CD8-positive, alpha-beta memory T cell (primary cell): ENCODE measurements at places on chromosomes 12 and 14.

- DNase-seq = no peak
These were observed 57.2 kb upstream of the ATP2A2 start for GRCh38 chr12:110223777-110224378.

- DNase-seq = no peak
These were observed 4.4 kb downstream of the BLTP3B start for GRCh38 chr12:100138048-100138802.

DNA sequence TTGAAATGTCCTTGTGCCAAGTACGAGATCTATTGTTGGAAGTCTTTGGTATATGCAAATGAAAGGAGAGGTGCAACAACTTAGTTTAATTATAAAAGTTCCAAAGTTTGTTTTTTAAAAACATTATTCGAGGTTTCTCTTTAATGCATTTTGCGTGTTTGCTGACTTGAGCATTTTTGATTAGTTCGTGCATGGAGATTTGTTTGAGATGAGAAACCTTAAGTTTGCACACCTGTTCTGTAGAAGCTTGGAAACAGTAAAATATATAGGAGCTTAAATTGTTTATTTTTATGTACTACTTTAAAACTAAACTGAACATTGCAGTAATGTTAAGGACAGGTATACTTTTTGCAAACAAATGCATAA lies 2.3 kb downstream of the HSPA2 start:
- DNase-seq = no peak

DNA sequence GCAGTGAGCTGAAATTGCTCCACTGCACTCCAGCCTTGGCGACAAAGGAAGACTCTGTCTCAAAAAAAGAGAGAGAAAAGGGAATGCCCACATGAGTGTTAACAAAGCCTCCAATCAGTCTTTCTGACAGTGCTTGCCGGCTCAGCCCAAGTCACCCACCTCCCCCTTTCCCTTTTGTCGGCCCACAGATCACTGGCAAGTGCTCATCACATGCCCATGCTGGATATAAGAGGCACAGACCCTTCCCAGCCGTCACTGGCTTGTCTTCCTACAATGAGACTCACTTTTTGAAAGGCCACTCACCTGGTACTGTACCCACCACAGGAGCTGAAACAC lies 70.8 kb downstream of the CCDC88C start:
- DNase-seq = peak; percentile 10

DNA sequence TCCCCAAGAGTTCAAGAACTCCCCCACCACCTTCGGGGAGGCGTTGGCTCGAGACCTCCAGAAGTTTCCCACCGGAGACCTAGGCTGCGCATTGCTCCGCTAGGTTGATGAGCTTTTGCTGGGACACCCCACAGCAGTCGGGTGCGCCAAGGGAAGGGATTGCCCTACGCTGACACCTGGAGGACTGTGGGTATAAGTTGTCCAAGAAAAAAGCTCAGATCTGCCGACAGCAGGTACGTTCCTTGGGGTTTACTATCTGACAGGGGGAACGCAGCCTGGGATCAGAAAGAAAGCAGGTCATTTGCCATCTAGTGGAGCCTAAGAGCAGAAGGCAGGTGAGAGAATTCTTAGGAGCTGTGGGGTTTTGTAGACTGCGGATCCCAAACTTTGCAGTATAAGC lies 98.8 kb downstream of the FRMD6 start:
- DNase-seq = no peak

DNA sequence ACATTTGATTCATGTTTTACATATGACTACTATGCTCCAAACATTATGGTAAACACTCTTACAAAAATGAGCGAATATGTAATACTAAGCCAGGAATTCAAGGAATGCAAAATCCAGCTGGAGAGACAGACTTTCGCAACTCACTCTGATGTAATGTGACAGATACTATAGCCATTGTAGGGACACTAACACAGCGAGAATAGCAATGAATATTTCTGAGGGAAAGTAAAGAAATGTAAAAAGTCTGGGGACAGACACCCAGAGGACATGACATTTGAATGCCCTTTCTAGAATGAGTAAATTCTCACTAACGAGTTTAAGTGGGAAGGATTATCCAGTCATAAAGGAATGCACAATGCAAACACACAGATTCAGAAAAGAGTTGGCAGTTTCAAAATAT lies 121.9 kb downstream of the PIK3C2G start:
- no peak for DNase-seq

GRCh38 chr14:91108941-91109611 lies 4.8 kb upstream of the DGLUCY start:
- no peak for DNase-seq

DNA sequence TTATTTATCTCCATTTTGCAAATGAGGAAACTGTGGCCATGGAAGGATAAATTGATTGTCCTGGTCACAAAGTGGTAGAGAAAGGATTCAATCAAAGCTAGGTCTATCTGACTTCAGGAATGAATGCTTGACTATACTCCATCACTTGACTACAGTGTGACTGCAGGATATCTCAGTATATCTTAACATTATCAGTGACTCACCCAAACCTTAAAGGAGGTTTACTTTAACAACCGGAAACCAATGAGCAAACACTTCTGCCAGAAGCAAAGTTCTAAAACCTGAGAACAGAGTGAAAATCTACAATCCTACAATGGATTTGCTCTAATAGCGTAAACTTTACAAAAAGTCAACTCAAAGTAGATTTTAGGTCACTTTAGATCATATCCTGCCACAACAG lies 277.0 kb downstream of the CEP128 start:
- no peak for DNase-seq

GRCh38 chr12:89185181-89185580 lies 167.1 kb downstream of the DUSP6 start:
- no peak for DNase-seq

DNA sequence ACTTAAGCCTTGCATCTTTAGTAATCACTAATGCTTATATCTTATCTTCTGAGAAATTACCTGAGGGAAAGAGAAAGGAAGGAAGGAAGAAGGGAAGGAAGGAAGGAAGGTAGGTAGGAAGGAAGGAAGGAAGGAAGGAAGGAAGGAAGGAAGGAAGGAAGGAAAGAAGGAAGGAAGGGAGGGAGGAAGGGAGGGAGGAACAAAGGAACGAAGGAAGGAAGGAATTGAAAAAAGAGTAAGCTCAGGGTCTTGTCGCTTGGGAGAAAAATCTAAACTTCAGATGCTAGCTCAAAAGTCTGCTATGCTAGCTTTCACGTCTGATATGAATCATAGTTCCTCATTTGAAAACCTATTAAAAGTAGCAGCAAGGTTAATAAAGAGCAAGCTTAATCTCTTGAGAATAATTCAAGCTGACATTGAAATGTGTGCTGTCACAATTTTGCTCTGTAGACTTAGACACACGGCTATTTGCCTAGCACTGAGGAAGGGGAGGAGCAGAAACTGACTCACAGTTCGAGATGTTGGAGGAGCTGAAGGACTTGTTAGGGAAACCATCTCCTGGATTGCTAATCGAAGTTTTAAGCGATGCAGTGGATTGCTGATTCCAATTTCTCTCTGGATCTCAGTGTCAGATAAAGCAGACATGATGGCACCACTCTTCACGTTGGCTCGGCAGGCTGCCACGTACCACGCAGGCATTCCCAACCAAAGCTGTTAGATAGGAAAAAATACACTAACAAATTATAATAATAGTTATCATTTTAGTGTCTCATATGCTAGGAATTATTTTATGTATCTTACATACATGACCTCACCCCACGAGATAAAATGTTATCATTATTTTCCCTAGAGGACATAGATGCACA lies 216.7 kb downstream of the ACSS3 start:
- DNase-seq = no peak

DNA sequence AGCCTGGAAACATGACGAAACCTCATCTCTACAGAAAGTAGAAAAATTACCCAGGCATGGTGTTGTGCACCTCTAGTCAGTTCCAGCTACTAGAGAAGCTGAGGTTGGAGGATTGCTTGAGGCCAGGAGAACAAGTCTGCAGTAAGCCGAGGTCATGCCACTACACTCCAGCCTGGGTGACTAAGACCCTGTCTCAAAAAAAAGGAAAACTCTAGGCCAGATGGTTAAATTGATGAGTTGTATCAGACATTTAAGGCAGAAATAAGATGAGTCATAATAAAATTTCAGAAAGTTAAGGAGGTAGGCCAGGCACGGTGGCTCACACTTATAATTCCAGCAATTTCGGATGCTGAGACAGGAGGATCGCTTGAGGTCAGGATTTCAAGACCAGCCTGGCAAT lies 10.7 kb downstream of the EIF2S1 start:
- DNase-seq = no peak

- DNase-seq = no peak
These were observed 184.7 kb upstream of the DCN start for GRCh38 chr12:91367234-91367849.

DNA sequence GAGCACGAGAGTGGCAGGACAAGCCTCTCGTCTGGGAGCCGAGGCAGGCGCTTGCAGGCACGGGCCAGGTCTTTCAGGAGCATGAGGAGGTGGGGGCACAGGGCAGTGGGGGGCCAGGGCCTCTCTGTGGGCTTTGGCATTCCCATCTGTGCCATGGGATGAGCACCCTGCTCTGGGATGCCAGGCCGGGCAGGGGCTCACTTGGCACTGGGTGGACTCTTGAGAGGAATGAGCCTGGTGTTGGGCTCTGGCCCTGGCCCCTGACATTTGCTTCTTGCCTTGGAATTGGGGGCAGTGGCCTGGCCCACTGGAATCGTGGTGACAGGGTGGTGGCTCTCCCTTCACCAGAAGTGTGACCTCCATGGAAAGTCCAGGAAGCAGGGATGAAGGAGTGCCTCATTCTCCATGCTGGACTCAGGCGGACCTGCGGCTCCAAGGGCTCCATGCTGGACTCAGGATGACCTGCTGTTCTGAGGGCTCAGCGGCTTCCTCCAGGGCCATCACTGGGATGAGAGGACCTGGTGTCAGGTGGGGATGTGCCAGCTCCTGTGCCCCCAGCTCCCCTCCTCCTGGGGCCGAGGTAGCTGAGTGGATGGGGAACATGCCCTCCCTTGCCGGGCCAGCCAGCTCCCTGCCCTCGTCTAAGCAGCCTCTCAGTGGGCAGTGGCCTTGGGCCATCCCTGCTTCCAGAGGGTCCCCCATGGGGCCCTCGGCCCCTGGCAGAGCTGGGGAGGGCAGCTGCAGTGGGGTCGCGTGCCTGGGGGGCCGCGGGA lies 220.3 kb downstream of the KIF26A start:
- DNase-seq = no peak
